ENCODE measurements at places on chromosomes 7 and 10.

GRCh38 chr10:91239789-91240188, 19.3 kb downstream of the PCGF5 start:
- no peak for DNase-seq

DNA sequence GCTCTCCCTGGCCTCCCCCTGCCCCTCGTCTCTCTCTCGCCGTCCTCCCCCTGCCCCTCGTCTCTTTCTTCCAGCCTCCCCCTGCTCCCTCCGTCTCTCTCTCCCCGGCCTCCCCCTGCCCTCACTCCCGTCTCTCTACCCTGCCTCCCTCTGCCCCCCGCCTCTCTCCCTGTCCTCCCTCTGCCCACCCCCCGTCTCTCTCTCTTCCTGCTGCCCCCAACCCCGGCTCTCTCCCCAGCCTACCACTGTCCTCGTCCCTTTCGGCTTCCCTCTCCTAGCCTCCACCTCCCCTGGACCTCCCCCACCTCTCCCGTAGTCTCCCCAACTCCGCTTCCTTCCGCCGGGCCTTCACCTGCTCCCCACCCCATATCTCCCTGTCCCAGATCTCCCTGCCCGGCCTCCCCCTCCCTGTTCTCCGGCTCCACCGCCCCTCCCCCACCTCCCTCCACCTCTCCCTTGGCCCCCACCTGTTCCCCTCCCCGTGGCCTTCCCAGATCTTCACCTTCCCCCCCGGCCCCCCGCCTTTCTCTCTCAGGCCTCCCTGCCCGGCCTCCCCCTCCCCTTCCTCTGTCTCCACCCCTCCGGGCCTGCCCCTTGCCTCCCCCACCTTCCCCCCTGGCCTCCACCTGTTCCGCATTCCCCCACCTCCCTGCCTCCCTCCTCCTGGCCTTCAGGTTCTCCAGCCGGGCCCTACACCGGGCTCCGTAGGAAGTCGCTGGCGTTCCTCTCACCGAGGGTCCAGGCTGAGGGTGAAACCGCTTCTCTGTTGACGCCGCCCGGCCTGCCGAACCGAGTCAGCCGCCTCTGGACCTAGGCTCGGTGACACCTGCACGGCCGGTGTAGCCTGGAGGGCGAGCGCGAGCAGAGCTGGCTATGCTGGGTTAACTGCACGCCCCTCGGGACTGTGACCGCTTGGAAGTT, 1.2 kb downstream of the GET4 start:
- DNase-seq, result peak; percentile 14

DNA sequence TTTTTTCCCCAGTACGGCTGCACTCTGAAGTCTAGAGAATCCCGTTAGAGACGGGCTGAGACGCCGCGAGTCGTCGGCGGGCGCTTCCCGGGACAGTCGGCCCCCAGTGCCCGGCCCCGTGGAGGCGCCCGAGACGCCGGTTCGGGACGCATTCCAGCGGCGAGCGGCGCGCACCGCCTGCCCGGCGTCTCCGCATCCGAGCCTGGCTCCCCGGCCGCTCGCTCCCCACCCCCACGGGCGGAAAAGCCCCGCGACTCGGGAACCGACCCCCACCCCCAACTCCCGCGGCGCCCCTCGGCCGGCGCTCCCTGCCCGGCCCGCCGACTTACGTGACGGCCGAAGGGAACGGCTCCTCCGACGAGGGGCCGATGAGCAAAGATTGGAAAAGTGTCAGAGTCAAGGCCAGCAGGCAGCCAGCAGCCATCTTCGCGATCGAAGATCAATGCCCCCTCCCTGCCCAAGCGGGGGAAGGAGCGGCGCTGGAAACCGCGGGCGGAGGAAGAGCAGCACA, 486 bp downstream of the CACNA2D1 start:
- DNase-seq, result no peak

- DNase-seq, result no peak
Measured at GRCh38 chr10:57638411-57638810, 629.3 kb downstream of the IPMK start.

- no peak for DNase-seq
Measured at GRCh38 chr7:94838717-94839116, 68.7 kb upstream of the PPP1R9A start.
